ENCODE measurements at places on chromosomes 3 and 15.

DNA sequence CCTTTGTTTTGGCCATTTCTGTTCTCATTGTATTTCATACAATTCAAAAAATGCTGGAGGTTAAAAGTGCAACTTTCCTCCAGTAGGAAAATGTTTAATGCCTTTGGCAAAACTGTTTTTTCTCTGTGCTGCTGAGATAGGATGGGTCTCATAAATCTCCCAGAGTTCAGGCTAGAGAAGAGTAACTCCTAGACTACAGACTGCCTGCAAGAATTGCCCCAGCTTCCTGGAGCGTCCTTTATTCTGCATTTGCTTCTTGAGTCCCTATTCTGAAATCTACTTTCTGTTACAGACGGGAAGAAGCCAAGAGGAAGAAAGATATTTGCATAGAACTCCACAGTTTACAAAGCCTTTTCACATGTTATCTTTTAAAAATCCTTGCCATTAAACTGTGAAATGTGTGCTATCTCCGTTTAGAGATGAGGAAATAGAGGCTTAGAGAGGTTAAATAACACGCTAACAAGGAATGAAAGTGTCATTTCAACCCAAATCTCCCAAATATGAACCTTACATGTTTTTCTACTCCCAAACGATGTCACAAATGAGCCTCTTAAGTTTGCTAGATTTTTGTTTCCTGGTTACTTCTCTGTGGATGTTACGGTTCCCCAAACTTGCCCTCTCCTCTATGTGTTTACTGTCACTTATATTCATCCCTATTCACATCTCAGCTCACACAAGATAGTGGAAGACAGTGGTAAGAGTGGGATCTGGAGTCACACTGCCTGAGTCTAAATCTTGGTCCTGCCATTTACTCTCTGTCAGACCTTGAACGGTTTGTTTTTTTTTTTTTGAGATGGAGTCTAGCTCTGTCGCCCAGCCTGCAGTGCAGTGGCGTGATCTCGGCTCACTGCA lies 17.4 kb downstream of the NANOGP8 start:
- no peak for DNase-seq

- no peak for DNase-seq
These were observed 288.3 kb upstream of the NR2F2 start for GRCh38 chr15:96041982-96042733.

- no peak for DNase-seq
These were observed 178.8 kb downstream of the CNTN3 start for GRCh38 chr3:74435631-74436030.

DNA sequence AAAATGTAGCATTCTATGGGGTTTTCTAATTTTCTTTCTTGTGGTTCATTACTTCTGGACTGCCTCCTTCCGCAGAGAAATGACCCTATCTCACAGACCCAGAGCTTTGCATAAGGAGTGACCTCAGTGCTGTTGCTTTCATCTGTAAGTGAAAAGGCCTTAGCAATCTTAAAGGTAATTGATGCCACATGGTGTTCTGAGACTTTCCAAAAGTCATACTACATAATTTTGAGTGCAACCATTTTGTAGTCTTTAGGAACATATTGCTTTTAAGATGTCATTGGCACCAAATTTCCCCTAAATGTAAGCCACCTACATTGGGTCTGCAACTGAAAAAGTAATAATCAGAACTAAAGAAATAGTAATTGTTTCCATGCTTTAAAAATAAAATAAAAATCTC lies 9.2 kb upstream of the HHLA2 start:
- no peak for DNase-seq

- no peak for DNase-seq
These were observed 630 bp upstream of the EFCAB12 start for GRCh38 chr3:129429080-129429451.

GRCh38 chr15:82937712-82938058 lies 14.8 kb downstream of the HOMER2 start:
- DNase-seq, result no peak

DNA sequence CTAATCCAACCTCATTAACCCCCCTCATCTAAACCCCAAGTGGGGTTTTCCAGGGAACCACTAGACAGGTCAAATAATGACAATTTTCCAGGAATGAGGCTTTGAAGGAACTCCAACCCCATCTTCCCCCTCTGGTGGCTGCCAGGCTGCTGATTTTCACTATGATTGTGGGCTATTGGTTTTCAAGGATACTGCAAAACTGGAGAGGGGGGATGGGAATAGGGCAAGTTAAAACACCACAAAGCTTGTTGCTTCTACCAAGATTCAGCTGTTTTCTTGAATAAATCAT lies 10.4 kb upstream of the ZNF662 start:
- no peak for DNase-seq

DNA sequence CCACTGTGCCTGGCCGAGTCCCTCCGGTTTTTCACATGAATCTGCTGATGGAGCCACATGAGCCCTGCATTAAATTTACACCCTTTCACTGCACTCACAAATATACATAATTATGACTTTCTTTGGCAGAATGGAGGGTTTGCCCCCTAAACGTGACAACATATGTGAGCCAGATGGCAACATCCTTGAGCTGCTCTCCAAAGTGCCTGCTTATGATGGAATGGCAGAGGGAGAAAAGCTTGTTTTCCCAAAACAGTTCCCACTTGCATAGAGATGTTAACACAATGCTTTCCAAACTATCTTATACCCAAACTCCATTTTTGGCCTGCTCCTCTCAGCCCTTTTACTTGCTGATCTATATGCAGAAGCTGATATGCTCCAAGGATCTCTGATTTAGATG lies 54.9 kb downstream of the ABCC5 start:
- DNase-seq, result no peak

DNA sequence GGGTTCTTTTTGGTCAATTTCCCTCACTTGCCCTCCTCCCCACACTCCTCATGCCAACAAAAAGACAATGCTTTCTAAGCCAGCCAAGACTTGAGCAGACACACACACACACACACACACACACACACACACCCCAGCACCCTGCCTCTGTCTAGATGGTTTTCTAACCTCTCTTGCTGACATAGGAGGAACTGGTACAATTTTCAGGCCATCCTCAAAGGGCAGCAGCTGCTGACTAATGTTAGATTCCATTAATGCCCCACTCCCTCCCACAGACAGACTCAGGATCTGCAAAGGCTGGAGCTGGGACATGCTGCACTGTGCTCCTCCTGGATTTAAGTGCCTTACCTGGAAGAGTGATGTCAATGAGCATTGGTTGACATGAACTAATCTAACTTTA lies 438.4 kb downstream of the OCA2 start:
- no peak for DNase-seq

GRCh38 chr15:101489599-101490407 lies at the start of gene PCSK6:
TSS of gene PCSK6 (minus strand) at chr15:101489707. CDS start at chr15:101489670, 37 bp downstream.
- DNase-seq, result peak; percentile 83

- no peak for DNase-seq
These were observed 16.6 kb upstream of the NIT2 start for GRCh38 chr3:100317912-100318311.

- no peak for DNase-seq
These were observed at the start of gene HTR3C for GRCh38 chr3:184052767-184053166. TSS of gene HTR3C (plus strand) at chr3:184053047. CDS start at chr3:184053081, 34 bp downstream.

DNA sequence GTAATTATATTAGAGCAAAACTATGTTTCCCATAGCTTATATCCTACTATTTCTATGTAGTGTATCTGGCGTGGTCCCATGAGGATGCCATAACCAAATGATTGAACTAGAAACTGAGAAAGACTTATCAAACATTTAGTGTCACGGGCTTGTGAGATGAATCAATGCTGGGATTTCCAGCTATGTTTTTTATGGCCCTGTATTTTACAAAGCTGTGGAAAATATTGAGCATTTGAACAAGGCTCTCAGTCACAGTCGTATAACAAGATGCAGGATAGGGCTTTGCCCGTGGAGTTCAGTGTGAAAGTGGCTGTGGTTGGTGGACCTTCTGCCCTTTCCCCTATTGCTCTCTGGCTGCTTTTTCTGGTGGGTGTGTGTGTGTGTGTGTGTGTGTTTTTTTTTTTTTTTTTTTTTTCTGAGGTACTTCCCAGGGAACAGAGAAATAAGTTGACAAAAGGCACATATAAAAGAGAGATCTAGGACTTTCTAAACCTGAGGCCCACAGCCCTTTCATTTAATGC lies 60.7 kb downstream of the CACNA1D start:
- no peak for DNase-seq

DNA sequence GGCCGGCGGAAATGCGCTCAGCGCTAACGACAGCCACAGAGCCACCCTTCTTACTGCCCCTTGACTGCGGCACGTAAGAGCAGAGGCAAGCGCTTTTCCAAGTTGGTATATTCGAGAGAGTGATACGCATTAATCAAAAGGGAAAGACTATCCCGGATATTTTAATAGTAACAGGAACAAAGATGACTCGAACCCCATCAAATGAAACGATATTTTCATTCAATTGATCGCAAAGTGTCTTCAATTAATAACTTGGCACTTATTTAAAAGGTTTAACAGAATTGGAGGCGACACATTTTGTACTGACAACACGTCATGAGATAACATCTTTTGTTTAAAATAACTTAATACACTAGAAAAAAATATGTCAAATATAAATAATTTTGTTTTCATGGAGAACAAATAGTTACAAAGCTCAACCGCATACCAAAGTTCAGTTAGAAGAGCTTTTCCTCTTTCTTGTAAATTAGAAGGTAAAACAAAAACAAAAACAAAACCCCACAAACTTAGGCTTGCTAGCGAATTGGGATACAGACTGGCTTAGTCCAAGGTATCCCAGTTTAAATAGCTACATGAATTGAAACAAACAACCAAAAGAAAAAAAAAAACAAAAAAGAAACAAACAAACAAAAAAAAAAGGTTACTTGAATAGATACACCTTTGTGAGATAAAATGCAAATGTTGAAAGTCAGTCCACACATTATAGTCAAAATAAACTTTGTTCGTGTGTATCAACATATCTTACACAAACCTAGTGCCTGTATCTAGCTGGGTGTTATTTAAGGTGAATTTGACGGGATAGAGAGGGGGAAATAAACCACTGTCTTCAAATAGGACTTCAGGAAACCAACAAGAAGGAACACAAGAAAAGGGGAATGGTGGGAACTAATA lies 10.2 kb downstream of the SHOX2 start:
- no peak for DNase-seq

DNA sequence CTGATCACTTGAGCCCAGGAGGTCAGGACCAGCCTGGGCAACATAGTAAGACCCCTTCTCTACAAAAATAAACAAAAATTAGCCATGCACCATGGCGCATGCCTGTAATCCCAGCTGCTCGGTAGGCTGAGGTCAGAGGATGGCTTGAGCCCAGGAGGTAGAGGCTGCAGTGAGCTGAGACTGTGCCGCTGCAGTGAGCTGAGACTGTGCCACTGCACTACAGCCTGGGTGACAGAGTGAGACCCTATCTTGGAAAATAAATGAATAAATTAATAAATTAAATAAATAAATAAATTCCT lies 10.8 kb downstream of the SHISA5 start:
- DNase-seq, result no peak

DNA sequence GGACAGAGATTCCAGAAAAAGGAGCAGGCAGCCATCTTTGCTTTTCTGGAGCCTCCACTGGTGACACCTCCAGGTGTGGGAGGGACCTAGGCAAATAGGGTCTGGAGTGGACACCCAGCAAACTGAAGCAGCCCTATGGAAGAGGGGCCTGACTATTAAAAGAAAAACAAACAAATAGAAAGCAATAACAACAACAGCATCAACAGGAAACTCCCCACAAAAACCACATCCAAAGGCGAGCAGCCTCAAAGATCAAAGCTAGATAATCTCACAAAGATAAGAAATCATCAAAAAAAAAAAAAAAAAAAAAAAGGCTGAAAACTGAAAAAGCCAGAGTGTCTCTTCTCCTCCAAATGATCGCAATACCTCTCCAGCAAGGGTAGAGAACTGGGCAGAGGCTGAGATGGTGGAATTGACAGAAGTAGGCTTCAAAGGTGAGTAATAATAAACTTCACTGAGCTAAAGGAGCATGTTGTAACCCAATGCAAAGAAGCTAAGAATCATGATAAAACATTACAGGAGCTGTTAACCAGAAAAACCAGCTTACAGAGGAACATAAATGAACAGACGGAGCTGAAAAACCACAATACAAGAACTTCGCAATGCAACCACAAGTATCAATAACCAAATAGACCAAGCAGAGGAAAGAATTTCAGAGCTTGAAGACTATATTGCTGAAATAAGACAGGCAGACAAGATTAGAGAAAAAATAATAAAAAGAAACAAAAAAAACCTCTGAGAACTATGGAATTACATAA lies 225.4 kb downstream of the CTNNB1 start:
- DNase-seq, result no peak

DNA sequence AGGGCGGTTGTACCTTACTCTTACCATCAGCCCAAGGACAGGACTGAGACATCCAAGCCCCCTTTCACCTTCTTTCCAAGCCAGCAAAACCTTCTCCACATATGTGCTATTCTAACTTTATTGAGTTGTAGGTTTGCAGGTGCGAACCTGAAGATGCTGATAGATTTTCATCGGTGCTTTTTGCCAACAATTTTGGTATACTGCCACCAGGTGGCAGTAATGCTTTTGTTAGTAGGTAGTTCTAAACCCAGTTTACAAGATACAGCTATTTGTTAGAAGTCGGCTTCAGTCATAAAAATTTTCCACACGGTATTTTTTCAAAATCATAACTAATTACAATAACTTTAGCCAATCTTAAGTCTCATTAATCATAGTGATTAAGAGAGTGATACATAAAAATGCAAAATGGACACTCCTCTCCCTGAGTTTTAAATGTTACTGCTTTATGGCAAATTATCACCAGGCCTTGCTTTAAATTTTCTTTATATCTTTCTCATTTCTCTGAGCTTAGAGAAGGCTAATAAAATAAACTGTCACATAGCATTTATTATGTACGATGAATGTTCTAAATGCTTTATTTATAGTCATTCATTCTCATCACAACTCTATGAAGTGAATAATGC lies 636 bp downstream of the TBC1D21 start:
- DNase-seq, result peak; percentile 42

- DNase-seq, result no peak
These were observed 65.6 kb upstream of the MYZAP start for GRCh38 chr15:57526076-57526475.

DNA sequence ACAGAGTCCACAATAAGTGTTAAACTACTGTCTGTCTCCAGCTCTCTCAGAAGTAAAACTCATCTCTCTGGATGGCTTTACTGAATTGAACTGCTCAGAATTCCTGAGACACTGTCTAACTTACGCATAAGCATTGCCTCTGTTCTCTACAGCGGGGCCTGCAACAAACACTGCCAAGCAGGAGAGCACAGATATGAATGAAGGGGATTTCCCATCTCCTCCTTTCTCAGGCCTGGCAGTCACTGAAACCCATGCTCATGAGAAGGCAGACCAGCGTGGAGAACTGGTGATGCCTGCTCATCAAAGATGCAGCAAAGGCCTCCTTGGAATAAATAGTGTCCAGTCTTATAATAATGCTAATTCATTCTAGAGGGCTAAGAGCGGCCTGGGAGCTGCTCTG lies 10.3 kb downstream of the RASGRP1 start:
- DNase-seq, result no peak

All from Caco-2 (cell line).